ENCODE measurements at places on chromosomes 3 and 15.

DNA sequence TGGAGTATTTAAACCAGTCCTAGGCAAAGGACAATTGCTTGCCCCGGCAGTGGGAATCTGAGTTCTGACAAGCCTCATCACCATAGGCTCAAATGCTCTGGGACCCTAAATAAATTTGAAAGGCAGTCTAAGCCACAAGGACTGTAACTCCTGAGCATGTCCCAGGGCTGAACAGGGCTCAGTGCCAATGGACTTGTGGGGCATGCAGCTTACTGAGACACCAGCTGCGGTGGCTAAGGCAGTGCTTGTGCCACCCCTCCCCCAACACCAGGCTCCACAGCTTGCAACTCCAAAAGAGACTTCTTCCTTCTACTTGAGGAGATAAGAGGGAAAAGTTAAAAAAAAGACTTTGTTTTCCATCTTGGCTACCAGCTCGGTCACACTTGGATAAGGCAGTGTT lies 289.7 kb upstream of the DCBLD2 start:
- no peak for DNase-seq

DNA sequence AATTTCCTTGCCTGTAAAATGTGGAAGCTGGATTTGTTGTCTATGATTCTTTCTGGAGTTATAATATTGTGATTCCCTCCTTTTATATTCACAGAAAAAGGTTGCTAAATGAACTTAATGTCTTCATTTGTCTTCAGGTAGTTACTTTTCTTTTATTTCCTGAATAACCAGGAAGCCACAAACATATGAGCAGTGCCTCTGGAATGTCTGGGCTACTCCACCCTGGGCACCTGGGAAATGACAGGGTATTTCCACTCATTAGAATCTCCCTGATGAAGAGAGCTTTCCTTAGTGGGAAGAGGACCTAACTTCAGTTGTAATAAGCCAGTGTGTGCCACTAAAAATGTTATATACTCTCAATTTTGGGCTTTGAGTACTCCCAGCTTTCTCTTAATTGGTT lies 3.8 kb upstream of the SLMAP start:
- no peak for DNase-seq

DNA sequence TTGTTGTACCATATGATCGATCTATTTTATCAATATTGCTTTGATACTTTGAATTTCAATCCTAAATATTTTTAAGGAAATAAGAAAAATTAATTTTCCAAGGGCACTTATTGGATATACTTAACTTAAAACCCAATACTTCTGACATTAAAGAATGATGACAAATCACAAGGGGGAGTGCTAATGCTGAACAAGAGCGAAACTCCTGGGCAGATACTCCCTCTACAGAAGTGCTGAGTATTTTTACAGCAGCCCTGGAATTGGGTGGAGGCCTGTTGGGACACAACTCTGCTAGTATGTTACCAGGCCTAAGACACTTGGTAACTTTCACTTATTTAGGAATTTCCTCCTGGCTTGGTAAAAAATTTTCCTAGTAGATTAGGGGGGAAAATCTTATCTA lies 46.2 kb downstream of the DENND6A start:
- no peak for DNase-seq

GRCh38 chr3:139532976-139533375 lies 6.6 kb downstream of the RBP1 start:
- no peak for DNase-seq
